ENCODE measurements at places on chromosomes 12 and 14. TPM values are rescaled to one million over a fixed set of nuclear protein-coding genes. Genes with fewer than 3 reads are reported as not detected.

TESPA1 gene
- 0.82 TPM for total RNA-seq

PLBD2 gene
- 23.4 TPM for total RNA-seq

DNA sequence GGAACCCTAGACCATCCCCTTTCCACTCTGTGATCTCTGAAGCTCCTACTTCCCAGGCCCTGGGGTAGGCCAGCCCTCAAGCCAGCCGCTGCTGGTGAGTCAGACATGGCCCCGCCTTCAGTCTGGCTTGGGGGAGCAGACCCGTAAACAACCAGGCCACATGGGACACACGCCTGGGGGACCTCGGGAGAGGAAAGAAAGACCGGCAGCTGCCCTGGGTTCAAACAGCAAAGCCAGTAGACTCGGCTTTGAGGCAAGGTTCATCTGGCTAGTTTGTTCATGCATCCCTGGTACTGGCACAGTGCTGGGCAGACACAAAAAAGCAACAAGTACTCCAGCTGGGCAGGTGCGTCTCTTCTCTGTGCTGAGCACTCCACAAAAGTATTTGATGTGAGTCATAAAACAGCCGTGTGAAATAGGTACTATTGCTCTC is 101.9 kb downstream of the SETD3 start:
- H3K36me3 ChIP-seq = no peaks in the 10 kb centered on the region
- no peak for DNase-seq
- H3K4me1 ChIP-seq = no peaks in the 10 kb centered on the region
- H3K27ac ChIP-seq = no peak overlapping the region

CHMP4A gene
- total RNA-seq = 48.0 TPM

ARF6 gene
- 136 TPM for total RNA-seq

GRCh38 chr12:22692964-22693555 is 68.1 kb downstream of the ETNK1 start:
- no peaks in the 10 kb centered on the region for H3K36me3 ChIP-seq
- no peaks in the 10 kb centered on the region for H3K4me1 ChIP-seq
- H3K27ac ChIP-seq = no peak overlapping the region
- no peak for DNase-seq
- no peak overlapping the region for H3K4me3 ChIP-seq

RNF212B gene
- total RNA-seq = not detected

DNA sequence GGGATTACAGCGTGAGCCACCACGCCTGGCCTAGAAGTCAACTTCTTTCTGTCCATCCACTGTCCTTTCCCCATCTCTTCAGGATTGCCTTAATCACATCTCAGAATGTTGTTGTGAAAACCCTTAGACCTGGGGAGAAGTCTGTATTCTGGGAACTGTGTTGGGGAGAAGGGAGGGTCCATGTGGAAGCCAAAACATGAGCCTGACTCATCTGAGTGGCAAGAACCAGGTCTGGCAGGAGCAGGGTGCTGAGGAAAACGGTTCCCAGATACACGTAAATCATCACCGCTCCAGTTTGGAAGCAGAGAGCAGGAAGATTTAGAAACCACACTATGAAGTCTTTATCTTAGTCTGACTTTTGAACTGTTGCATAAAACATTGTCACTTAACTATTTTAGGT is 245.6 kb upstream of the RGS6 start:
- H3K4me1 ChIP-seq = no peaks in the 10 kb centered on the region
- H3K27me3 ChIP-seq = no peaks in the 10 kb centered on the region
- H3K4me3 ChIP-seq = no peak overlapping the region
- H3K36me3 ChIP-seq = no peaks in the 10 kb centered on the region
- no peak overlapping the region for H3K27ac ChIP-seq

CCDC198 gene
- not detected for total RNA-seq

GLT8D2 gene
- 1.6 TPM for total RNA-seq

DNA sequence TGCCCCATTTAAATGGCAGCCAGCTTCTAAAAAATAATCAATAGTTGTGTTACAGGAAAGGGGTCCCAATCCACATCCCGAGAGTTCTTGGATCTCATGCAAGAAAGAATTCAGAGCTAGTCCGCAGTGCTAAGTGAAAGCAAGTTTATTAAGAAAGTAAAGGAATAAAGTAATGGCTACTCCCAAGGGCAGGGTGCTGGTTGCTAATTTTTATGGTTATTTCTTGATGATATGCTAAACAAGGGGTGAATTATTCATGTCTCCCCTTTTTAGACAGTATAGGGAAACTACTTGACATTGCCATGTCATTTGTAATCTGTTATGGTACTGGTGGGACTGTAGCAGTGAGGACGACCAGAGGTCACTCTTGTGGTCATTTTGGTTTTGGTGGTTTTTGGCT is 591.3 kb downstream of the LRFN5 start:
- H3K4me1 ChIP-seq = no peaks in the 10 kb centered on the region
- no peaks in the 10 kb centered on the region for H3K36me3 ChIP-seq
- H3K27ac ChIP-seq = no peak overlapping the region

GPR68 gene
- 0.37 TPM for total RNA-seq

- no peaks in the 10 kb centered on the region for H3K27me3 ChIP-seq
- no peaks in the 10 kb centered on the region for H3K4me1 ChIP-seq
- DNase-seq = peak; percentile 61
- H3K4me3 ChIP-seq = no peak overlapping the region
Observed at GRCh38 chr12:4015225-4016091, 142.3 kb upstream of the PARP11 start.

DNA sequence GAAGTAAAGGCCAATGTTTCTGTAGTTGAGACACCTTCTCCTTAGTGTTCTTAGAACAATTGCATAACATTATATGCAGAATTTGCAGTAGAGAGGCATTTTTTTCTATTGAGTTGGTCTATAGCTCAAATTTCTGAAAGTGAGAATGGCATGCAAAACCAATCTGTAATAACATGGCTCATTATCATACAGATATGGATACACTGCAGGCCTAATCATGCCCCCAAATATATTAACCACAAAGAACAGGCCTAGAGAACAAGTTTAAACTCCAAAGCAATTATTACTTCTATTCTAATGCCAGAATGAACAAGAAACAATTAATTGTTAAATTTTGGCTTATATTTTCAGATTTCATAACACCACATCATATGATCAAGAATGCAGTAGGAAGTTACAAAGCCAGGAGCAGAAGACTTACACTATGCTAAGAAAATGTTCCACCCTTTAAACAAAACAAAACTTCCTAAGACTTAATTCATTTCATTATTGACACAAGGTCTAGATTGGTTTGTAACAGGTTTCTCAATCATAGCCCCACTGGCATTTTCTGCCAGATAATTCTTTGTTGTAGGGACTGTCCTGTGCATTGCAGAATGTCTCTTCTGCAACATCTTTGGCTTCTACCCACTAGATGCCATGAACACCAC is 26.9 kb downstream of the TMTC1 start:
- no peaks in the 10 kb centered on the region for H3K36me3 ChIP-seq
- no peaks in the 10 kb centered on the region for H3K4me1 ChIP-seq
- DNase-seq = no peak
- H3K27ac ChIP-seq = no peak overlapping the region

DNA sequence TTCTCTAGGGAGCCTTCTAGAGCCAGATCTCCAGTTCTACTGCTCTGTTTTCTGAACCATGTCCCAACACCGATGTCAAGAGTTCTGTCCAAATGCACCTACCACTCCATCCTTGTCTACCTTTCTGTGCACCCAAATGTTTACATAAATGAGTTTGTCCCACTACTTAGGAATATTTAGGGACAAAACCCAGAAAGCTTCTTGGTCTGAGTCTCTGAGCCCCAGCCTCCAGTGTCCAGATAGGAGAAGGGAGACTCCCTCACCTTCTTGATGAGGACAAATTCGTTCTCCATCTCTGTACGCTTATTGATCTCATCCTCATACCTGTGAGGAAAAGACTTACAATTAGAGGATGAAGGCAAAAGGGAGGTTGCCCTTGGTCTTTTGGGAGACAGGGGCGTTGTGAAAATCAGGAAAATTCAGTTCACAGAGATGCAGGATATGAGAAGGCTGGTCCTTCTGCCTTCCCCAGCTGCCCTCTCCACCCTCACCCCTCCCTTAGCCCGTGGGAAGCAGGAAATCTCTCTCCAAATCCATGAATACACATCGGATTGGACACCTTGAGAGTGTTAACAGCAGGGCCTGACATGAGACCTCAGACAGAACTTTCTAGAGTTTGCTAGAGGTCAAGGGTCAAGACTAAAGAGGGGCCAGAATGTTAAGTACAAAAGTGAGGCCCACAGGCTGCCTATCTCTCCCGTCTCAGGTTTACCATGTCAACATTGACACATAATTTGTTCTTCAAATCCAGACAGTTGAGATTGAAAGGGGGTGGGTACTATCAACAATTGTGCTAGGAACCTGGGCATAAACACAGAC is 3.8 kb downstream of the KRT8 start:
- no peaks in the 10 kb centered on the region for H3K27me3 ChIP-seq
- H3K4me3 ChIP-seq = peak overlapping the region; percentile 58
- H3K27ac ChIP-seq = peak overlapping the region; percentile 92
- peaks cover 6% of the 10 kb centered on the region for H3K4me1 ChIP-seq
- no peaks in the 10 kb centered on the region for H3K36me3 ChIP-seq
- no peak for DNase-seq

GRCh38 chr14:89112720-89113119 is 288.3 kb downstream of the TTC8 start:
- no peaks in the 10 kb centered on the region for H3K27me3 ChIP-seq
- no peak for DNase-seq

DNA sequence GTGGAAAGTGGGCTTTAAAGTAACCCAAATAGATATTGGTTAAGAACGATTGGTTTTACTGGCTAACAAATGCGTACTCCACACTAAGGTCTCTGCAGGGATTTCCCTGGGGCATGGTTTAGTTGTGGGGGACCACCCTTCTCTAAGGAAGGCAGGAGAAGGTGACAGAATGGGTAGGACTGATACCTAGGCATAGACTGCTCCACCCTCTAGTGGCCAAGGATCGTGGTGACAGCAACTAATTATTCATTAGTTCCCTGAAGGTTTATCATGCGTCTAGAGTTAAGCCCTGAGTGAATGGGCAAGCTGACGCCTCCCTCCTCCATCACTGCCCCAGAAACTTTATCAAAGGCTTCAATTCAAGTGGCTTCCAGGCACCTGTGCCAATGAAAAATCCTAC is 9.1 kb downstream of the FAM181A start:
- no peaks in the 10 kb centered on the region for H3K36me3 ChIP-seq
- H3K4me3 ChIP-seq = no peak overlapping the region
- no peak for DNase-seq
- no peaks in the 10 kb centered on the region for H3K4me1 ChIP-seq

GRCh38 chr12:95385246-95386035 is 88.5 kb upstream of the METAP2 start:
- H3K27me3 ChIP-seq = no peaks in the 10 kb centered on the region
- DNase-seq = no peak
- no peaks in the 10 kb centered on the region for H3K4me1 ChIP-seq
- no peaks in the 10 kb centered on the region for H3K36me3 ChIP-seq
- H3K27ac ChIP-seq = no peak overlapping the region

GRCh38 chr12:67073336-67073735 is 195.8 kb upstream of the CAND1 start:
- H3K36me3 ChIP-seq = no peaks in the 10 kb centered on the region
- no peak for DNase-seq
- H3K27me3 ChIP-seq = no peaks in the 10 kb centered on the region
- no peak overlapping the region for H3K27ac ChIP-seq
- H3K4me3 ChIP-seq = no peak overlapping the region

- no peaks in the 10 kb centered on the region for H3K36me3 ChIP-seq
- no peak for DNase-seq
- H3K27me3 ChIP-seq = no peaks in the 10 kb centered on the region
- H3K4me3 ChIP-seq = no peak overlapping the region
- no peaks in the 10 kb centered on the region for H3K4me1 ChIP-seq
Observed at GRCh38 chr12:79618848-79619404, 71.8 kb downstream of the PAWR start.

- DNase-seq = no peak
- no peaks in the 10 kb centered on the region for H3K4me1 ChIP-seq
- H3K36me3 ChIP-seq = no peaks in the 10 kb centered on the region
- H3K27ac ChIP-seq = no peak overlapping the region
- H3K27me3 ChIP-seq = no peaks in the 10 kb centered on the region
- no peak overlapping the region for H3K4me3 ChIP-seq
Observed at GRCh38 chr12:24821691-24822090, 127.2 kb downstream of the BCAT1 start.

AQP5 gene
- not detected for total RNA-seq

DLGAP5 gene
- total RNA-seq = 10.5 TPM

- no peaks in the 10 kb centered on the region for H3K4me1 ChIP-seq
- no peak overlapping the region for H3K4me3 ChIP-seq
- peak overlapping the region; percentile 59 for H3K27ac ChIP-seq
- DNase-seq = peak; percentile 64
- H3K36me3 ChIP-seq = no peaks in the 10 kb centered on the region
Observed at GRCh38 chr12:95802482-95803270, 12.1 kb upstream of the NTN4 start.

- DNase-seq = no peak
- H3K27me3 ChIP-seq = no peaks in the 10 kb centered on the region
- H3K4me3 ChIP-seq = no peak overlapping the region
- no peak overlapping the region for H3K27ac ChIP-seq
- no peaks in the 10 kb centered on the region for H3K36me3 ChIP-seq
Observed at GRCh38 chr12:77865178-77865577, 34.5 kb downstream of the NAV3 start.

GRCh38 chr14:95173518-95173917 is 16.2 kb upstream of the DICER1 start:
- no peak overlapping the region for H3K4me3 ChIP-seq
- H3K27ac ChIP-seq = no peak overlapping the region
- peaks cover 3% of the 10 kb centered on the region for H3K4me1 ChIP-seq
- no peaks in the 10 kb centered on the region for H3K27me3 ChIP-seq
- no peaks in the 10 kb centered on the region for H3K36me3 ChIP-seq

DNA sequence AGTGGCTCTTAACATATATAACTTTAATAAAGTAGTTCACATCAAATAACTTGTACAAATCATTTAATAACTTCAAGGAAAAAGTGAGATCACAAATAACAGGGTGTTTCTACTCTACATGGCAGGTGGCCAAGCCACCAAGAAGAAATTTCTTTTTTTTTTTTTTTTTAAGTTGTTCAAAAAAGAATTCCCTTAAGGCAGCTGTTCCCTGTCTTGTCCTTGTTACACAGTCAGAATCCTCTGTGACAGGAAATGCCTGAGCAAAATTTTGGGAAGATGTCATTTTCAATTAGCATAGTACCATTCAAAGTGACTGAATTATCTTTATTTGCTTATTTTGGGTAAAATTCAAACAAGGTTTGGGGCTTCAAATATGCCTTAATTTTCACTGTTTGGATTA is 79.4 kb downstream of the LIN7A start:
- no peaks in the 10 kb centered on the region for H3K36me3 ChIP-seq
- H3K27ac ChIP-seq = no peak overlapping the region
- DNase-seq = no peak
- no peaks in the 10 kb centered on the region for H3K4me1 ChIP-seq

ZC3H14 gene
- 54.3 TPM for total RNA-seq

SERPINA9 gene
- not detected for total RNA-seq

FAM161B gene
- total RNA-seq = 3.0 TPM

TAS2R19 gene
- 1.9 TPM for total RNA-seq
